ENCODE measurements at places on chromosomes 1 and 21.

DNA sequence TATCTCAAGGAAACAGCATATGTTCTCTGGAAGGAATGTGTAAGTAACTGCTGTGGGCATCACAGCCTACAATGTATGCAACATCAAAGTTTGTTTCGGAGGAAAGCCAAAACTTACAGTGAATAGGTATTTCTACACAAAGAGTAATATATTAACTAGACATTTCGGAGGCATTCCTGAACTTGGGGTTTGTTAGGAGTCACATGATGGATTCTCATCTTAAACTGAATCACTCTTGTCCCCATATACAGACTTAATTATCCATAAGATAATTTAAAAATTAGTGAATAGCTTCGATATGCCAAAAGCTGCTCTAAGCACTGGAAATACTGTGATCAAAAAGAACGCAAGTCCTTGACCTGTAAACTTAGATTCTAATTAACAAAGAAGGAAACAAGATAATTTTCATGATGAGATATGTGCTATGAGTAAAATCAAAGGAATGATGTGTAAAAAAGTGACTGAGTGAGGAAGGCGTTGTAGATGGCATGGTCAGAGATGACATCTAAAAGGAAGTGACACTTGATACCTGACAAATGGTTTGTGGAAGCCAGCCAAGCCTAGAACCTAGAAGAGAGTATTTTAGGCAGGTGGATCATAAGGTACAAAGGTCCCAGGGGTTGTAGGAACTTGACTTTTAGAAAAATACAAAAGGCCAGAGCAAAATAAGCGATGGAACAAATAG lies 273.1 kb downstream of the MRPL39 start:
- no peak for DNase-seq

- no peak for DNase-seq
Measured at GRCh38 chr1:203040513-203041275, 14.4 kb downstream of the PPFIA4 start.

- no peak for DNase-seq
Measured at GRCh38 chr1:19169642-19170041, 40.4 kb downstream of the UBR4 start.

DNA sequence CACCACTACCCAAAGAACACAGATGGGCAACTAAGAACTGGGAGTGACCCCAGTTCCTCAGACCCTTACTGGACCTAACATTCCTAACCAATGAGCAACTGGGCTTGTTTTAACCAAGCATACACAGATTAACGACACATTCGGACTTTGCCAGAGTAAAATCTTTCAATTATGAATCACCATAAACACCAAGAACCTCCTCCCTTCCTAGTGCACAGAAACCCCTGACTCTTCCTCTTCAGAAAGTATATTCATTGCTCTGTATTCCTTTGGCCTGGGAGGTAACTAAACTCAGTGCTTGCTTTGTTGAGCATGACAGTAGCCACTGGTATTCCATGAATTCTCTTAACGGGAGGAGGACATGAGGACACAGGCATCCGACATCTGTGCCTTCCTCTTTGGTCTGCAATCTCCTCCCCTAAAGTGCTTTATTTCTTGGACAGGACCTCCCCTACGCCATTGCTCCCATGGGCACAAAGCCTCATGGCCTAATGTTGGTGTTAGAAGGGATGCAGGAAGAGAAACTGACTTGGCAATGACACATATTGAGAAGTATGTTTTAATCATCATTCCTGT lies 42.7 kb downstream of the SEC16B start:
- DNase-seq = no peak
